ENCODE measurements at places on chromosomes 7 and 10.

GRCh38 chr7:141754939-141755338 lies 9.0 kb upstream of the TAS2R3 start:
- peak; percentile 30 for DNase-seq

DNA sequence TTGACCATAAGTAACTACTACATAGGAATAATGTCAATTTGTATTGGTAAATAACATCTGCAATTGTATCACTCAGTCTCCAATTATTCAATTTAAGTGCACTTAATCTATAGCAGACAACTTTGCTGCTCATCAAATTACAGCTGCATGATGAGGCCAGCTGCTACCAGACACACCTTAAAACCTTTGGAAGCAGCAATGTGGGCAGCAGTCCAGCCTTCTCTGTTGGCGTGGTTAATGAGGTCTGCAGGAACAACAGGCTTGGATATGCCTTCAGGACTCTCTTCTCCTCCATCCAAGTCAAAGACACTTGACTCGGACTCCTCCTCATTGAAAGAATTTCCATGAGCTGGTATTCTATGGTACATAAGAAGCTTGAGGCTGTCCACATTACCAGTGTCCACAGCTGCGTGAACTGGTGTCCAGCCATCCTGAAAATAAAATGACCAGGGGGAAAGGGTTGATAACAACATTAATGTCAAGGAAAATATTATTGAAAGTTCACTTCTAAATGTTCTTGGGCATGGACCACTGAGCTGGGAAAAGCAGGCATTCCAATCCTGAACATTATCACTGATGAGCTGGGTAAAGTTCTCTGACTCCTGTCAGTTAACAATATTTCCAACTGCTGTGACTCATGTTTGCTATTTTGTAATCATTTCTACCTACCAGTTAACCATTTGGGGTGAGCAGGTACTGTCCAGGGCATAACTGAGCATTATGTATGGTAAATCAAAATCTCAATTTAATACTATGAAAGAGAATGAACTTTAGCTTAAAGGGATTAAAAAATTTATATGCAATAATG lies 95.7 kb downstream of the CTTNBP2 start:
- DNase-seq, result no peak

DNA sequence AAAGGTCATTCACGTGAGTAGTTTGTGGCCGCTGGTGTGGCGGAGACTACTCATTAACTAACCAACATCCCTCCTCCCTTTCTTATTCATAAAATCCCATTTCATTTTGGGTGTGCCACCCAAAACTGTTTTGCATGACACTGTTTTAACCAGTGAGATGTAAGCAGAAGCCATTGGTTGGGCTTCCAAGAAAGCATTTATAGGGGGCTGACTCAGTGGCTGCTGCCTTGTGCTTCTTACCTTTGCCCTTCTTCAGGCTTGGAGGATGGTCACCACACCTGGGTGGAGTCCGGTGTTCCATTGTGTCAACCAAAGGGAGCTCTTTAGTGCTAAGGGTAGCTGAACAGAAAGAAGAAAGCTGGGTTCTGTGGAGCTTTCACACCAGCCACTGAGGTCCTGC lies 37.2 kb upstream of the EPC1 start:
- no peak for DNase-seq

GRCh38 chr7:42214060-42214679 lies 22.8 kb downstream of the GLI3 start:
- no peak for DNase-seq

GRCh38 chr7:150446288-150446938 lies 4.0 kb upstream of the GIMAP8 start:
- DNase-seq, result no peak

DNA sequence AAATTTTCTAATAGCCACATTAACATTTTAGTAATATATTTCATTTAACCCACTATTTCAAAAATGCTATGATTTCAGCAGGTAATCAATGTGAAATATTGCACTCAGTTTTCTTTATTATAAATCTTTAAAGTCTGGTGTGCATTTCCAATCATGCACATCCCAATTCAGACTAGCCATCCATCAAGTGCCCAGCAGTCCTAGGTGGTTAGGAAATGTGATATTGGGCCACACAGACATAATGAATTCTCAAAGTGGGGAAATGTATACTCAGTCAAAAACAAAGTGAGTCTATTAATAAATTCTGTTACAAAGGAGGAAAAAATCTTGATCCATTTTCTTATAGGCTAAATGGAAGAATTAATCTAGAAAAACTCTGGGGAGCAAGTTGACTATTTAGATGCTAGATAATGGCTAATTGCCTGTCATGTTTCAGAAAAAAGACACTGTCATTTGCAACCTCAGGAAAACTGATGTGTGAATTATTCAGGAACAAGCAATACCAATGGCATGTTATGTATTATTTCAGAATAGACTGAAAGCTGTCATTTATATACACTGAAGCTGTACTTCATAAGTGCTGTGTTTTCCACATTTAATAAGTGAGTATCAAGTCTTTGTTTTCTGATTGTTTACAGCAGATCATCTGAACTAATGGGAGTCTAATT lies 629.1 kb upstream of the ADARB2 start:
- no peak for DNase-seq

Measured in fibroblast of pulmonary artery (primary cell).